ENCODE measurements at places on chromosomes 5 and 9. TPM values are rescaled to one million over a fixed set of nuclear protein-coding genes. Genes with fewer than 3 reads are reported as not detected.

DNA sequence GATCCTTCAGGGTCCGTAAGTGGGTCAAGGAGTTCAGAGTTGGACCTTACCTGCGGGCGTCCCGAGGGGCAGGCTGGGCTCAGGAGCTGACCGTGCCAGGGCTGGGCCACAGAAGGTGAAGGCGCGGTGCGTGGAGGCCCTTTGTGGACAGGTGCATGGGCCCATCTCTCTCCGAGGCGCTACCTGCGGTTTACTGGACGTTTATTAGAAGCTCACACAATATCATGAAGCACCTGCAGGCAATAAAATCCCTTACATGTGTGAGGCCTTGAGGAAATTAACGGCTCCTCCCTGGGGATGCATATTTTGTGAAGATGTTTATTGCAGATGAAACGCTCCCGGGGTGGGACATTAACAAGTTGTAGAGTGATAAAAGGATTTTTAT lies 79.8 kb upstream of the LMX1B start:
- no peaks in the 10 kb centered on the region for H3K27me3 ChIP-seq
- H3K4me1 ChIP-seq: no peaks in the 10 kb centered on the region
- H3K27ac ChIP-seq: no peak overlapping the region
- no peaks in the 10 kb centered on the region for H3K36me3 ChIP-seq

DNA sequence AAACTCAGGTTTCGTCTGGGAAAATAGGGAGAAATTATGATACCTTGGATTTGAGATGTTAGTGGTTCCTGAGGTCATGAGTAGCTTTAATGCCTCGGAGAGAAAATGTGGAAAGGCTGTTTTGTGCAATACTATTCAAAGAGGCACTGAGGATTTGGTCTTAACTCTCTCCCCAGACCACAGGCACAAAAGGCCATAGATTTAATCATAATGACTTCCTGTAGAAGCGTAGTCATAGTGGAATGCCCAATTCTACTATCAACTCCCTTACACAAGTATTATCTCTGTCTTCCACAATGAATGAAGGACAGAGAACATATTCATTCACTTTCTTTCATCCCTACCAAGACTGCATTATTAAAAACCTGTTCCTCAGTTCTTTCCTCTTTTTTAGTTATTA lies 153.0 kb upstream of the FTMT start:
- no peak for DNase-seq
- H3K4me3 ChIP-seq: no peak overlapping the region
- H3K36me3 ChIP-seq: no peaks in the 10 kb centered on the region
- no peak overlapping the region for H3K27ac ChIP-seq
- H3K27me3 ChIP-seq: no peaks in the 10 kb centered on the region

The POC5 gene
- total RNA-seq: 4.1 TPM

DNA sequence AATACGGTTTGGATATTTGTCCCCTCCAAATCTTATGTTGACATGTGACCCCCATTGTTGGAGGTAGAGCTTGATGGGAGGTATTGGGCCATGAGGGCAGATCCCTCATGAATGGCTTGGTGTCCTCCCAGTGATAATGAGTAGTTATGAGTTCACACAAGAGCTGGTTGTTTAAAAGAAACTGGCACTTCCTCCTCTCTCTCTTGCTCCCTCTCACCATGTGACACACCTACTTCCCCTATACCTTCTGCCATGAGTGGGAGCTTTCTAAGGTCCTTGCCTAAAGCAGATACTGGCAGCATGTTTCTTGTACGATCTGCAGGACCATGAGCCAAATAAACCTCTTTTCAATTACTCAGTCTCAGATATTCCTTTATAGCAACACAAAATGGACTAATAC lies 132.0 kb downstream of the PIK3R1 start:
- no peak overlapping the region for H3K27ac ChIP-seq
- no peaks in the 10 kb centered on the region for H3K27me3 ChIP-seq
- H3K36me3 ChIP-seq: no peaks in the 10 kb centered on the region
- H3K4me3 ChIP-seq: no peak overlapping the region

The TMEM267 gene
- 3.8 TPM for total RNA-seq

All from gastrocnemius medialis (tissue), 4 donors.